Vagina (tissue), 2 donors: ENCODE measurements at places on chromosomes 13 and 19.

DNA sequence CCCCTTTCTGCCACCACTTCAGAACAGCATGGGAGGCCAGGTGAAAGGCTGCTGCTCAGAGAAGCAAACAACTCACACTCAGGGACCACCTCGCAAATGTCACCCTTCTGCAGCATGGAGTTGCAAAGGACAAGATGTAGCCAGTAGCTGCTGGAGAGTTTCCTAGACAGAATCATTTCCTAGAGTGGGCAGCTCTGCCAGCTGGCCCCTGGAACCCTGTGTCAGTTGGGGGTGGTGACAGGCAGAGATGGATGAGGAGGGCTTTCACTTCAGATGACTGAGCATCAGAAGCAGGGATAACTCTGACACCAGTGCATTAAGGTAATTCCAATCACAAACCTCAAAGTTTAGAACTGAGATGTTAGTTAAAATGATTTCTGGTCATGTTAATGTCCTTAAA lies 34.4 kb upstream of the EPHX3 start:
- no peak for DNase-seq

DNA sequence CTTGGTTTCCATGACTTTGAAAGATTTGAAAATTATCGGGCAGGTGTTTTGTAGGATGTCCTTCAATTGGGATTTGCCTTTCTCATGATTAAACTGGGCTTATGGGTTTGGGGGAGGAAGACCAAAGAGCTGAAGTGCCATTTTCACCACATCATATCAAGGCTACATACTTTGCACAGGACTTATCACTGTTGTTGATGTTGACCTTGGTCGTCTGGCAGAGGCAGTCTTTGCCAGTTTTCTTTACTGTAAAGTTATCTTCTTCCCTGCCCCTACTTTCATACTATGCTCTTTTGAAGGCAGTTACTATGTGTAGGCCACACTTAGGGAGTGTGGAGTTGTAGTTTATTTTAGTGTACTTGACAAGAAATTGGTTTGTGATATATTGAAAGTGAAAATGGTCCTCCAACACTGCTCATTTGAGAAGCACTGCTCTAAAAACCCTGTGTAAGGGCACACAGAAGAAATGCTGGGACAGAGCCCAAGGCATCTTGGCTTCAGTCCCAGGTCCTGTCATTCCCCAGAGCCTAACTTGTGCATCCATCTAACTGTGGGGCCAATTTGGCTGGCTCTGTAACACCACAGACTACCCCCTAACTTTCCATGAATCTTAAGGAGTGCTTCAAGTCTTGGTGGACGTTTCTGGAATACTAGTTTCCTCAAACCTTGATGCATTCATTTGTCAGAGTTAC lies 384.9 kb downstream of the KCNRG start:
- DNase-seq = no peak

DNA sequence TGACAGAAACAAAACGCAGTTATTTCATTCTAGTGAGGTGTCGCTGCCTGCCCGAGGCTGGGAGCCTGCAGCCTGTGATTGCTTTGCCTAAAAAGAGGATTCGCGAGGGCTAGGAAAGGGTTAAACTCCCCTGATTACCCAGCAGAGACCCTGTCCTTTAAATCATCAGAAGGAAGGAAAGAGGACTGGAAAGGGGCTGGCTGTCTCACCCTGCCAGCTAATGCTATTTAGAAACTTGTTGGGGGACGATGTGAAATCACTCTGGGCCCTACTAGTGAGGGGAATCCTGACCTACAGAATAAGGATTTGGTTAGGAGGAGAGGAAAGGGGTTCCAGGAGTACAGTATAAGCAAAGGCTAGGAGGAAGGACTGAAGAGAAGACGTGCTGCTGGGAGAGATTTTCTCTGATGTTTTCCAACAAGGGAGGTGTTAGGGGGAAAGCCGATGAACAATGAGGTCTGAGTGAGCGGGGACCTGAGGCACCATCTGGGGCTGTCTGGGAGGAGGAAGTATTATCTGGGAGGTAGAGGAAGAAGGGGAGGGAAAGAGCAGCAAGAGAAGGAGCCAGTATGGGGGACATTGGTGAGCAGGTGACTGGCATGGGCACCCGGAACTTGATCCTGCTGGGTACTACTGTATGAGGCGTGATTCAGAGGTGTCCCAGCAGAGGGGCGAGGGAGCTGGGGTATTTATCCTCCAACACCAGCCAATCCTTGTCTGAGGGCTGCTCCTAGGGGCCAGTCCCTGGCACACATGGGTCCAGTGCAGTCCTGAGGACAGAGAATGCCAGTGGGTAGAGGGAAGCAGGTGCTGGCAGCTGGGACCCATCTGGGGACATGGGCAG lies 55.7 kb upstream of the PTPRS start:
- no peak for DNase-seq

- DNase-seq = no peak
Measured at GRCh38 chr13:25765266-25765665, 286.6 kb downstream of the SHISA2 start.

- DNase-seq = no peak
Measured at GRCh38 chr19:51478381-51479234, at the start of gene CEACAM18. Gene CEACAM18 (plus strand): TSS chr19:51478539.

DNA sequence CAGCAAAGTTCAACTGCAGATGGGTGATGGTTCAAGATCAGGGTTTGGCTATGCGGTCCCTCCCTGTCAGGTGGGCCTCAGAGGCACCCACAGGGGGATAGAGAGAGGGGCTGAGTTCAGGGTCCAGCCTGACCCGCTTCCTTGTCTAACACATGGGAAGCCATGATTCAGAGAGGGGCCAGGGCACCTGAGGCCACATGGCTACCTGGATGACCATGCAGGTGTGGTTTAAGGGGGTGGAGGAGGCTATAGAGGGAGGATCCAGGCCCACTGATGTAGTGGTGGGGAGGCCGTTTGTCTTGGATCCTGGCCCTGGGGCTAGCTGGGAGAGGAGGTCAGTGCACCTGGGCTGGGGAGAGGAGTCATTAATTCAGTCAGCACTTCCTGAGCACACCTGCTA lies 56.7 kb downstream of the ZNF536 start:
- DNase-seq = no peak

- no peak for DNase-seq
Measured at GRCh38 chr13:88031980-88032559, 360.9 kb downstream of the SLITRK5 start.

GRCh38 chr13:60139272-60139671 lies 24.5 kb downstream of the DIAPH3 start:
- no peak for DNase-seq

DNA sequence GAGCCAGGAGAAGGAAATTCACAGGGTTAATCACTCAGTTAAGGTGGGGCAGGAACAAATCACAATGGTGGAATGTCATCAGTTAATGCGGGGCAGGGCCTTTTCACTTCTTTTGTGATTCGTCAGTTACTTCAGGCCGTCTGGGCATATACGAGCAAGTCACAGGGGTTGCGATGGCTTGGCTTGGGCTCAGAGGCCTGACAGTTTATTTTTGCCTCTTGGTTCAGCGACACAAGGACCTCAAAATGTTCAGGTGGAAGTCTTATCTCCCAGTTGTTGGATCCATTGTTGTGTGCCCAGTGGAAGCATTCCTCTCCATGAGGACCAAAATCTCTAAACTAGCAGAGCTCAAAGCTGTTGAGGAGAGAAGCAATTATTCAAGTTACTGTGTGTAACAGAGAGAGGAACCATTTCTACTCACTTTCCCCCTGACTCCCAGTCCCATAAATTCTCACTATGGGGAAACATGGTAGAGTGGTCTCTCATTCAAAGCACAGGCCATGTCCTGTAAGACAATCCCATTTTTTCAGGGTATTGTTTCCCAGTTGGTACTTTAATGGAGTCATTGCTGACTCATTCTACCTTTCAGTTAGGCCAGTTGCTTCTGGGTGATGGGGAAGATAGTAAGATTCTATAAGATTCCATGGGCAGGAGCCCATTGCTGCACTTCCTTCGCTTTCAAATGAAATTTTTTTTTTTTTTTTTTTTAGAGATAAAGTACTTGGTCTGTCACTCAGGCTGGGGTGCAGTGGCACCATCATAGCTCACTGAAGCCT lies 8.8 kb upstream of the COX7A1 start:
- DNase-seq = no peak

DNA sequence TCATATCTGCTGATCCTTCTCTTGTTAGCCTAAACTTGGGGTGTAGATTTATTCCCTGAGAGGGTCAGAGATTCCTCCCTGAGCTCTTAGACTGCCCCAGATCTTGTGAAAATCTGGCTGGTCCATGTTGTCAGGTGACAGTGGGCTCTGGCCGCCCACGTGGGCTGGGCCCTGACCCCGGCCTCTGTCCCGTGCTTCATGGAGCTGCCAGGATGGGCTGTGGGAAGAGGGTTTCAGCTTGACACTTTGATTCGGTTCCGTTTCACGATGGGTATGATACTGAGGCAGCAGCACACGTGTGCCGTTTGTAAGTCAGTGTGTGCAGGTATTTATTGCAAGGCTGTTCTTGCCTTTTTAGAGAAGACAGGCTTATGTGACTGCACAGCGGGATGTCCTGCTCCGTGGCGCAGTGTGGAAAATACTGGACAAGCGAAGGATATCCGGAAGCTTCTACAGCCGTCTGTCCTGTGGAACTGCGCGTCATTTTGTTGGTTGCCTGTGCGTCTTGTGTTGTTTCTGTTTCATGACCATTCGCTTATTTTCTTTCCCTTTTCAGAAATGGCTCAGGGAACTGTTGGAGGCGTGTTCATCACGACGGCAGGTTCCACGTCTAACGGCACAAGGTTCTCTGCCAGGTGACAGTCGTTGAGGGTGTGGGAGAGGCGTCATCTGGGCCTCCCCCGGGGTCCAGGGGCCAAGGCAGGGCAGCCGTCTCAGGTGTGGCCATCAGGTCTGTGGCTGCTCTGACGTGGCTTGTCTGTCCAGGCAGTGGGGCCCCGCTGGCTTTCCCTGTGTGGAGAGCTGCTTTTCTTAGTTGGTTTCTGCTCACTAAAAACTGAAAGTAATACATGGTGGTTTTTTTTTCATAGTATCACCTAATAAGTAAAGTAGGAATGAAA lies 20.5 kb downstream of the ATP4B start:
- DNase-seq = no peak

DNA sequence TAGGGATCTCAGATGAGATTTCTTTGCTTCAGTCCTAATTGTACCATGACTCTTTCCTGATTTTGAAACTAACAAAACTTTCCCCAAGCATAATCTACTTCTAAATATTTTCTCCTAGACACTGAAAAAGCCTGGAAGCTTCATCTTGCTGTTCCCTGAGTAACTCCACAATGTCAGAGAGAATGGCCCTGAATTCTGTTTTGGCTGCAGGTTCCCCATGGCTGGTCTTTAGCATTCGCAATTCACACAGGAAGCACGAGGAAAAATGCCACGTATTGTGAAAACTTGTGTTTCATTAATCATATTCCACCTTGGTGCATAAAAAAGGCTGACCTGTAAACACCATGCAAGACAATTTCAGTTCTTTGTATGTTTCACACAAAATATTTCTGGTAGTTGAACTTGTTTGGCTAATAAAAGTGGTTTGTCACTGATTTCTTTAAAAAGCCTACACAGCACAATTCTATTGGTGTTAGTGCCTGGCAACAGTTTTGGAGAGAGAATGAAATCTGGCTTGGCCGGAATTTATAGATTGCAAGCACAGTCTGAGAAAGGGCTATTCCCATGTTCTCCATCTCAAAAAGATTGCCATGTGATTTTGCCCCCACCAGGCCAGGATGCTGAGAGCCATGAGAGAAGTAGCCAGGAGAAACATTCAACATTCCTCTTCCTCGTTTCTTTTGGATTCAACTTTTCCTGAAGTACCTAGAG lies 367.1 kb downstream of the NDFIP2 start:
- no peak for DNase-seq

DNA sequence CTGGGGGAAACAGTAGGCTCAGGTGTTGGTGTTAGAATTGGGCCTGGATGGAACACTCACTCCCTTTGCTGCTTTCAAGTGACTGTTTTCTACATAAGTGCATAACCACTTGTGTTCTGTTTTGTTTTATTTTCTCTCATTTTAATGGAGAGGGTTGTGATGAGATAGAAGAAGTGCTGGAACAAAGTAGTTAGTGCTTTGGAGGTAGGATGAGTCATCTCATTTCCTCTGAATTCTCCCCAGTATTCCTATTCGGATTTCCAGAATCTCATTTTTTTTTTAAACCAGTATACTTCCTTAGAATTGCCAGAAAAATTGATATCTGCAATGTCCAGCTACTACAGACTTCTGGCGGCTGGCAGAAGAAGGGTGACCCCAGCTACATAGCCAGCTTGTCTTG lies 575.9 kb downstream of the MYO16 start:
- no peak for DNase-seq

- DNase-seq = no peak
Measured at GRCh38 chr19:58274771-58275201, 4.0 kb upstream of the ZNF8 start.

DNA sequence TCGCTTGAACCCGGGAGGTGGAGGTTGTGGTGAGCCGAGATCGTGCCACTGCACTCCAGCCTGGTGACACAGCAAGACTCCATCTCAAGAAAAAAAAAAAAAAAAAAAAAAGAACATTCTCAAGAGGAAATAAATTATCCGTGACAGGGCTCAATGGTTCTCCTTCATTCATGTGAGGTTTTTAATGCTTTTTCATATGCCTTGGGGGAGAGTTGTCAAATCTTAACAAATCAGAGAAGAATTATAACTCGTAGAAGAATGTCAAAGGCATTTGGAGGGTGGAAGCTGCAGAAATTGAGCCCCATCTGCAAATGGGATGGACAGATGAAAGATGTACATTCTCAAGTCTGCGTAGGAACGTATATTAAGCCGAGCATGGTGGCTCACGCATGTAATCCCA lies 34.9 kb upstream of the HOMER3 start:
- DNase-seq = no peak
